Stimulated activated CD8-positive, alpha-beta memory T cell treated with anti-CD3 and anti-CD28 coated beads, Interleukin-12 subunit alpha, Interleukin-12 subunit beta, amount 100 ng/mL, for 4 hours (primary cell): ENCODE measurements at places on chromosomes 7 and 10.
A peak's percentile ranks its signal among the peaks of the same experiment; 100 is the strongest.

- no peak for DNase-seq
Observed at GRCh38 chr7:72092769-72093168, 319.4 kb downstream of the CALN1 start.

DNA sequence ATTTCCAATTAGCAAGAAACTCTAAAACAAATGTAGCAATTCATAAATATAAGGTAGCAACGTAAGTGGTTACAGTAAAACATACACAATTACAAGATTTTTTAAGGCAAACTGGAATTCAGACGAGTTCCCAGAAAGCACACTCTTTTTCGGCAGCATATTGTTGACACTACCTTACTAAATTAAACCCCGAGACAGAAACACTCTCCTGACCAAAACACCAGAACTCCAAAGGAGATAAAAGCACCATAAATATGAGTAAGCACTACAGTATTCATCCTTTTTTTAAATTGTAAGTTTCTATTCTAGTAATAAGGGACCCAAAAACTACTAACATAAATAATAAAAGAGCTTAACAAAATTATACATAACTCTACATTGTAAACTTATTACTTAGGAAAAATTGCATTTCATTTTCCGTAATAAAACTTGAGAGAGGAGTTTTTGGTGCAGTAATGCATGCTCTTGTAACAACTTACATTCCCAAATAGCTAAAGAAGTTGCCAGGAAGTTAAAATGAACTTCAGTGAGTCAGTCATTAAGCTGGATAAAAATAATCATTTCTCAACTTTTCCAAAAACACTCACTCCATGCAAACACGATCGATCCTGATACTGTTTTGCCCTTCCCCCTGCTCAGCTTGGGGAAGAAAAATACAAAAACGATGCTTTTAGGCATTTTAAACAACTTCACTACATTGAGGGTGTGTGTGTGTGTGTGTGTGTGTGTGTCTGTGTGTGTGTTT is 2.0 kb downstream of the PIP4K2A start:
- DNase-seq = no peak

DNA sequence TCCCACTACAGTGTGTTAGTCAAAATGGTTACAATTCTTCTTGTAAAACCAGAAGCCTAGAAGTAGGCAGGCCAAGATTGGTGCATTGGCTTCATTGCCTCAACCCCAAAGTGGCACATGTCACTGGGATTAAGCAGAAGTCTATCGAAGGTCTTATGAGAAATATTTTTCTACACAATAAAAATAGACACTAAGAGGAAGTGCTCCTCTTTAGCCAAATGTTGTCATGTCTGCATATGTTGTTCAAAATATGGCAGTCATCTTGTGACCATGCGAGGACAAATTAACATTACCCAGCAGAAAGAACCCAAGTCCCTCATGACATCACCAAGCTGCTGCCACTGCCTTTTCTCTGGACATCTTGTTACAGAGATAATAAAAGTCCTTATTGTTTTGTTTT is 6.3 kb upstream of the NSMCE4A start:
- no peak for DNase-seq

GRCh38 chr7:75727881-75728593 is 10.7 kb downstream of the HIP1 start:
- no peak for DNase-seq

GRCh38 chr10:33136271-33136670 is 178.2 kb upstream of the ITGB1 start:
- no peak for DNase-seq

DNA sequence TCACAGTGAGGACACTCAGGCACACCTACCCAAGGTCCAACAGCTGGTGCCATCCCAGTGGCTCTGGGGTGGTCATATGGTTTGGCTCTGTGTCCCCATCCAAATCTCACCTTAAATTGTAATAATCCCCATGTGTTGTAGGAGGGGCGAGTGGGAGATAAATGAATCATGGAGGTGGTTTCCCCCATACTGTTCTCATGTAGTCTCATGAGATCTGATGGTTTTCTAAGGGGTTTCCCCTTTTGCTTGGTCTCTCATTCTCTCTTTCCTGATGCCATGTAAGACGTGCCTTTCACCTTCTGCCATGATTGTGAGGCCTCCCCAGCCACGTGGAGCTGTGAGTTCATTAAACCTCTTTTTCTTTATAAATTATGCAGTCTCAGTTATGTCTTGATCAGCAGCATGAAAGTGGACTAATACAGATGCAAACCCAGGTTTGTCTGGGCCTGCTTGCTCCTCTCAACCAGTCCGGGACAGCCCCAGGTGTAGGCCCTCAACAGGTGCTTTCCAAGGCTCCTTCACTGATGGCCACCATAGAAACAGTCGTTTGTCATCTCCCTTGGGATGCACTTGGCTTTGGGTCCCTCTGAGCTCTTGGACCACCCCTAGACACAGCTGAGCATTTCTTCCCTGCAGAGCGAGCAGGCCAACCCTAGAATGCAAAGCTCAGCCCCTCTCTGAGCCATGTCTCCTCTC is 101.3 kb upstream of the CTBP2 start:
- no peak for DNase-seq

DNA sequence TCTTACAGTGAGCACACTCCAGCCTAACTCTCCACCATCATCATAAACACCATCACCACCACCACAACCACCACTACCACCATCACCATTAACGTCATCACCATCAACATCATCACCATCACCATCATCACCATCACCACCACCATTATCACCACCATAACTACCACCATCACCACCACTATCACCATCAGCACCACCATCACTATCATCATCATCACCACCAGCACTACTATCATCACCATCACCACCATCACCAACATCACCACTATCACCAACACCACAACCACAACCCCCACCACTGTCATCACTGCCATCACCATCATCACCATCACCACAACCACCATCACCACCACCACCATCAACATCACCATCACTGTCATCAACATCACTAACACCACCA is 279.0 kb upstream of the TCERG1L start:
- DNase-seq = no peak

DNA sequence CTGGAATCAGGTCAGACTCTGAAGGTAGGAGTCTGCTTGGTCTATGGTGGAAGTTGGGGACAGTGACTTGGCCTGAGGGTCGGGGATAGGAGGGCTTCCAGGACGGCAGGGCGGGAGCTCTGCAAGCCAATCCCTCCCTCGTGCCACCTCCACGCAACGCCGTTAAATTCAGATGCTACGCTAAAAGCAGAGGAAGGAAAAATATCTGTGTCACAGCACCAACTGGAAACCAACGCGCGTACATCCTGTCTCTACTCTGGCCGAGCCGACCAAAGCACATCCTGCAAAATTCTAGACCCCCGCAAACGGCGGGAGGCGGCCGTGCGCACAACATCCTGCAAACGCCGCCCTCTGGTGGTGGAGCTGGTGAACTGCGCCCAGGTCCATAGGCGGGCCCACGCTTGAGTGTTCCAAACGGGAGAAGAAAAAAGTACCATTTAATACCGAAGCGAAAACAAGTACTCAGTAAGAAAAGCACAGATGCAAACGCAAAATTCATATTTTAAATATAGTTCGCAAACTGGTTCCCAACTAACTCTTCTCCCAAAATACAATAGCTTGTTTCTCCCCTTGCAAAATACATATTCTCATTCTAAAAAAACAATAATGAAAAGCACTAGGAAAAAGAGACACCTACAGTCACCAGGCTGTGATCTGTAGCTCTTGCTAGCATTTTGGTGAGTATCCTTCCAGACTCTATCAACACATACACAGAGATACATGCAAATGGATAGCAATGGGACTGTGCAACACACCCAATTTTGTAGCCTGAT is 45.7 kb upstream of the HSPA12A start:
- DNase-seq = peak; percentile 52

GRCh38 chr7:105141068-105141467 is 127.1 kb downstream of the KMT2E start:
- DNase-seq = no peak
